Left lung (tissue), 14 donors: ENCODE measurements at places on chromosomes 12 and 14. TPM values are rescaled to one million over a fixed set of nuclear protein-coding genes. Genes with fewer than 3 reads are reported as not detected.

GRCh38 chr12:26252946-26253345 is 57.6 kb downstream of the SSPN start:
- DNase-seq: no peak

DNA sequence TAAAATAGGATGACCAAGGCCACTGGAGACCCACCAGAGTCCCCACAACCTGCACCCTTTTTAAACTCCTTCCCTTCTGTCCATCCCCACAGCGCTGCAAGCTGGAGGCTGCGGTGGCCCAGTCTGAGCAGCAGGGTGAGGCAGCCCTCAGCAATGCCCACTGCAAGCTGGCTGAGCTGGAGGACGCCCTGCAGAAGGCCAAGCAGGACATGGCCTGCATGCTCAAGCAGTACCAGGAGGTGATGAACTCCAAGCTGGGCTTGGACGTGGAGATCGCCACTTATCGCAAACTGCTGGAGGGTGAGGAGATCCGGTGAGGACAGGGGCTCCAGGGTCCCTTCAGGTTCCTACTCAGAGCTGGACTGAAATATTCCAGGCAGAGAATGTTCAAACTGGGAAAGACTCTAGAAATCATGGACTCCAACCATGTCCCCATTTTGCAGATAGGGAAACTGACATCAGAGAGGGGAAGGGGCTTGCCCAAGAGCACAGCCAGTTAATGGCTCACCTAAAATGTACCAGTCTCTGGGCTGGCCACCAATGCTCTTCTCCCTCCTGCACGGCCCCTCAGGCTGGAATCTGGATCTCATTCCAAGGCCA is 17.2 kb downstream of the KRT85 start:
- no peak for DNase-seq

DNA sequence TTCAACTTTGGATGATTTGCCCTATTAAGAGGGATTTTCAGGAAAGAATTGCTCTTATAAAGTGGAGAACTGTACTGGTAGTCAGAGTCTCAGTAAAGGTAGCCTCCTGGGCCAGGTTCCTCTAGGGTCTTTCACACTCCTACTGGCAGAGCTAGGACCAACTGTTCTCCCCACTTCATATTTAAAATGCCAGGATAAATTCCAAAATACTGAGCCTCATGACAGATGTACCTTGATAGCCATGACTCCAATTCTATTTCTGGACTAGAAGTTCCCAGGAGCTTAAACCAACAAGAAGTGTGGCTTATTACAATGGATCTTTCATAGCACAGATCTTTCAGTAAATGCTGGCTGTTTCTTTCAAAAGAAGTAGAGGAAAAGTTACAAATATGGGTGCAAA is 126.5 kb downstream of the C12orf75 start:
- DNase-seq: no peak

DNA sequence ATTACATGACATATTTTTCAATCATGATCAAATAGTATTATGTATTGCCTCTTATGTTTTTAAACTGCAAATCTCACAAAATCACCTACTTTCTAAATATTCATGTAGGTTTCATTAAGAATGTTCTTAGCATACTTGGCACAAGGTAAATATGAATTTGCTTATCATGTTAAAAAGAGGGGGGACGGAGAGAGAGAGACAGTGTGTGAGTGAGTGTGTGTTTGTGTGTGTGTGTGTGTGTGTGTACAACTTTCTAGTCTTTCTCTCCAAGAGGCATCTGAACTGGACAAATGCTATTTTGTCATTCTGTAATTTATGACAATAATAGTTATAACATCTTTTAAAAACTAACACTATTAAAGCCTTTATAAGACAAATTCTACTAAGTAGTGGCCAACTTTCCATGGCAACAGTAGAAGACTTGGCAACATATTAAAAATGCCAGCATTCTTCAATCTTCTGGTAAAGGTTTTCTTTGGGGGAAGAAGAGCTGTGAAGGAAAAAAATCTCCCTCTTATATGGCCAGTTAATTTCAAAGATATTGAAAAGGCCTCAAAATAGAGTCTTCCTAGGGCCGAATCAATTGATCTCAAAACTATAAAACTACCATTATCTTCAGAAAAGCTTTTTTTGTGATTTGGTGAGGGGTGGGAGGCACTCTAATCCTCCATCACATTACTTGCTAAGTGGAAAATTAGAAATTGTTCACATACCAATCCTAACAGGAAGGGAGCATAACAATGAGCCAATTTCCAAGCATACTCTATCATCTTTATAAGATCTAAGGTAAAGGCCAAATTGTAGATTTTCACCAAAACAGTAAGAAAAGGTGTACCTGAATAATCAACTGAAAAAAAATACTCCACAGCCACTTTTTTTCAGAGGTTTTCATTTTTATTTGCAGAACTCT is 28.2 kb downstream of the CDK17 start:
- DNase-seq: no peak

GRCh38 chr12:14989790-14990189 is 16.9 kb downstream of the PDE6H start:
- DNase-seq: no peak

DNA sequence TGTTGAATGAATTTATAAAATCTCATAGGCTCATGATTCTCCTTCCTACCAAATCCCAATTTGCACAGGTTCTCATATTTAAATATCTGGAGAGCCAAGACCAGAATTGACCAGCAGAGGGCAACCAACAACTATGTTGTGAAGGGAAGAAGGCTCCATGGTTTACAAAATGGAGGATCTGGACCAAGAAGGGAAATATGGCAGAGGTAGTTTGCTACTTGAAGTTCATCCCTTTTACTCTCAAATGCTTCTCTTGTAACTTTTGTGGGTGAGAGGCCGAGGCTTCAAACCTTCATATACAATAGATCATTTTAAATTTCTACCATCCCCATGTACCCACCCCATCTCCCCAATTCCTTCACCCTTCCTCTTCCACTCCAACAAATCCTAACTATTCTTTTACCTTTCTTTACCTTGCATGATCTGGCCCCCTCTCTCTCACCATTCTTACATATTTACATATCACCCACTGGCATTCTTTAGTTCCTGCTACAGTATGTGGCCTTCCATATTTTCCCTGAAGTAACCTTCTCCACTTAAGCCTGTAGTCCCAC is 3.8 kb upstream of the SMARCC2 start:
- peak; percentile 66 for DNase-seq

- no peak for DNase-seq
These were observed 646.8 kb downstream of the C12orf50 start for GRCh38 chr12:87382436-87382835.

GRCh38 chr12:43147878-43148277 is 404.1 kb downstream of the ADAMTS20 start:
- DNase-seq: no peak

DNA sequence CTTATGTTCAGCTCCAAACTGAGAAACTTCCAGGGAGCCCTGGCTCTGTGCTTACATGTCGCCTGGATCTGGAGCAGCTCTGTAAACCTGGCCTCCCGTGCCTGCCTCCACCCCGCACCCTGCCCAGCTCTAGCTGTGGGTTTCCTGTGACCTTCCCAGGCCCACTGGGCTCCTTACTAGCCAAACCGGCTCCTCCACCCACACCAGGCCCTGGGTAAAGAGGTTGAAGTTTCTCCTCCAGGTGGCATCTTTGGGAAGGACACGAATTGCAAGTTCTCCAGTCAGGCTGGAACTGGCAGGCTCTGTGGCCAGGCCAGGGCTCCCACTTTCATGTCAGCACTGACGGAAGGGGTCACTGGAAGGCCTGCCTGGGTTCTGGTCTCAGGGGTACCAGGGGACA is 60.9 kb upstream of the ZFP36L1 start:
- no peak for DNase-seq

- no peak for DNase-seq
These were observed 130.2 kb upstream of the RAP1B start for GRCh38 chr12:68480526-68480925.

DNA sequence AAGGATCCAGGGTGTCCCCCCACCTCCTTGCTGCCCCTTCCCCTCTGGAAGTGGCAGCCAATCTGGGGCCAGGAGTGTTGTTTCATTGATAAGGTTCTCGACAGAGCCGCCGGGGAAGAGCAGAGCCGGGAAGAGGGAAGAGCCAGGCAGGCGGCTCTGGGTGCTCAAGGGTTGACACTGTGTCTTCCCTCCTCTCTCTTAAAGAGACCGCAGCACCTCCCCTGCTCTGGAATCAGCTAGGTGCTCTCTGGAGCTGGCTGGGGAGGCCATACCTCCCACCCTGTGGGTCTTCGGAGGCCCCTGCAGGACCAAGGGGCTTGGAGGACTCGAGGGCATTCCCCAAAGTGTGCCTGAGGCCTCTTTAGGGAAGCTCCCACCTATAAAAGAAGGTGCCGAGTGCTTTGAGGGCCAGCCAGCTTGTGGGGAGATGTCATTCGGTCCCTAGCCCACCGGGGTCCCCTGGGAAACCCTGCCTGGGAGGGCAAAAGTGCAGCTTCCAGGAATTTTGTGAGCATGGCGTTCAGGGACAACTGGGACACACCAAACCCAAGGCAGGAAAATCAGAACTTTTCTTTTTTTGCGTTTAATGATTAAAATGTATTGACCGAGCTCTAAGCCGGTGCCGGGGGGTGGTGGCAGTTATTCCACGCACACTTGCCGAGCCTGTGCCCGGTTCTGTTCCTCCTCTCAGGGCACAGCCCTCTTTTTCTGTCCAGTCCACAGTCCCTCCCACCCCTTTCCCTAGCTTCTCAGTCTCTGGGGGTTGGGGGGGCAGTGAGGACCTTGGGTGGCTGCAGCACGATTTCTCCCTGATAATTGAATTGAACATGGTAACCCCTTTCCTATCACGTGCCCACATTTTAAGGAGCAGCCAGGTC is 3.0 kb downstream of the SETD1B start:
- DNase-seq: no peak

DNA sequence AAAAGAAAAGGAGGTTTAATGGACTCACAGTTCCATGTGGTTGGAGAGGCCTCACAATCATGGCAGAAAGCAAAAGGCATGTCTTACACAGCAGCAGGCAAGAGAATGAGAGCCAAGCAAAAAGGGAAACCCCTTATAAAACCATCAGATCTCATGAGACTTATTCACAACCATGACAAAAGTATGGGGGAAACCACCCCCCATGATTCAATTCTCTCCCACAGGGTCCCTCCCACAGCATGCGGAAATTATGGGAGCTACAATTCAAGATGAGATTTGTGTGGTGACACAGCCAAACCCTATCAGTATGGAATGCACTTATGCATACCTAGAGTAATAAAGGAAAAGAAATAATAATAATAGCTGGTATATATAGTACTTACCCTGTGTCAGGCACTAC is 4.5 kb upstream of the GLIPR1 start:
- no peak for DNase-seq

The NEMP1 gene
- polyA plus RNA-seq: 21.5 TPM

The RPS6KL1 gene
- polyA plus RNA-seq: 1.8 TPM

The NPAS3 gene
- polyA plus RNA-seq: 0.48 TPM

The MYF6 gene
- polyA plus RNA-seq: 0.46 TPM

The KLHL42 gene
- polyA plus RNA-seq: 35.2 TPM

The CD4 gene
- 93.5 TPM for polyA plus RNA-seq
